ENCODE measurements at places on chromosomes 3 and 15.
A peak's percentile ranks its signal among the peaks of the same experiment; 100 is the strongest.

GRCh38 chr15:81942655-81943195 lies 103.1 kb downstream of the MEX3B start:
- DNase-seq = no peak

- DNase-seq = no peak
Observed at GRCh38 chr3:112117841-112118571, 15.0 kb downstream of the GCSAM start.

DNA sequence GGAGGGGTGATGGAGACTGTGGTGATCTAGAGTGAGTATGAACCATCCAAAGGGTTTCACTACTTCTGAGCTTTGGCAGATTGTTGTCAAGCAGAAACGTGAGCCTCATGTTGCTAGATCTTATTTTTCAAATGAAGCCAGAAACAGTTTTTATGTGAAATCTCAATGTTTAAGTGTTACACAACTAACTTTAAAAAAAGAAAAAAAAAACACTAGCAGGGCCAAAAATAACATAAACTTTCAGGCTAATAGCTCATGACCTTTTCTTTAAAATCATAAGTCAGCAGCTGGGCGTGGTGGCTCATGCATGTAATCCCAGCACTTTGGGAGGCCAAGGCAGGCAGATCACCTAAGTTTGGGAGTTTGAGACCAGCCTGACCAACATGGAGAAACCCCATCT lies 2.1 kb upstream of the HTR3D start:
- no peak for DNase-seq

DNA sequence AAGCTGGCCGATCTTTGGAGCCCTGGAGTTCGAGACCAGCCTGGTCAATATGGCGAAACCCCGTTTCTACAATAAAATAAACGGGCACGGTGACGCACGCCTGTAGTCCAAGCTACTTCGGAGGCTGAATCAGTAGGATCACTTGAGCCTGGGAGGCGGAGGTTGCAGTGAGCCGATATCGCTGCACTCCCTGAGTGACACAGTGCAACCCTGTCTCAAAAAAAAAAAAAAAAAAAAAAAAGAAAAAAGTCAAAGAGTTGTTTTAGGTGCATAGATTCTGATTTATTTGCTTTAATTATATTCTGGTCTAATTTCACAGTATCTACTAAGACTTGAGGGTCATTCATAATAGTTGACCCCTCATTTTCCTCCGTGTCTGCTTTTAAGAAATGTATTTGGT lies 1.7 kb downstream of the ARL13B start:
- DNase-seq = no peak

DNA sequence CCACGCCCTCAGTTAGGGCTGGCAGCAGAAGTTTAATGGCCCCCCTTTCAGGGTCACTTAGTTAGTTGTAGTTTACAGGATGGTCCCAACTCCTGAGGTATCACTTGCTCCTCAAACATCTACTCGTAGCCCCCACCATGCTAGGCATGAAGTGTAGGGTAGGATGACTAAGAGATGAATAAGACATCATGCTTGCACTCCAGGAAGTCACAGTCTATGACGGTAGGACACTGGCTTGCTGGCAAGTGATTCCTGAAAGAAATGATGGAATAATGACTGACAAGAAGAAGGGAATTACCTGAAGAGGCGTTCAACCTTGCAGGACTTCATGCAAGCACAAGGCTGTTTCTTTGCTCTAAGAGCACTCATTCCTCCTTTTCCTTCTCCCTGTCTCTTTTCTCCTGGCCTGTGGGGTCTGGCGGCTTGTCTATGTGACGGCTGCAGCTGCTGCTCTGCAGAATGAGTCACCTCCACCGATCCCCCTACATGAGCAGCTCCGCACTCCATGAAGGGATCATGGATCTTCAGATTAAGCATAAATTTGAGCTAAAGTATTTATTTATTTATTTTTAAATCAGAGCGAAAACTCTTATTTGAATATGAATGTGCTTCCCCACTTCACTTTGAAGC lies 82.9 kb upstream of the BOC start:
- no peak for DNase-seq

GRCh38 chr15:63764124-63764803 lies 69.5 kb downstream of the HERC1 start:
- DNase-seq = no peak

- DNase-seq = no peak
Observed at GRCh38 chr3:87793337-87793877, 265.4 kb downstream of the CGGBP1 start.

GRCh38 chr15:71790081-71790480 lies 20.3 kb upstream of the NR2E3 start:
- no peak for DNase-seq

- no peak for DNase-seq
Observed at GRCh38 chr3:55362210-55362960, 124.7 kb downstream of the WNT5A start.

- peak; percentile 10 for DNase-seq
Observed at GRCh38 chr15:89898614-89899294, 5.0 kb upstream of the AP3S2 start.

- no peak for DNase-seq
Observed at GRCh38 chr3:32410367-32411246, 19.0 kb downstream of the CMTM7 start.

- no peak for DNase-seq
Observed at GRCh38 chr15:67329984-67330733, 75.6 kb downstream of the IQCH start.

- DNase-seq = no peak
Observed at GRCh38 chr15:74414081-74414580, 19.6 kb downstream of the SEMA7A start.

- no peak for DNase-seq
Observed at GRCh38 chr15:90885432-90886290, 1.4 kb downstream of the FES start.

- DNase-seq = no peak
Observed at GRCh38 chr3:140510303-140510861, 167.5 kb upstream of the TRIM42 start.

DNA sequence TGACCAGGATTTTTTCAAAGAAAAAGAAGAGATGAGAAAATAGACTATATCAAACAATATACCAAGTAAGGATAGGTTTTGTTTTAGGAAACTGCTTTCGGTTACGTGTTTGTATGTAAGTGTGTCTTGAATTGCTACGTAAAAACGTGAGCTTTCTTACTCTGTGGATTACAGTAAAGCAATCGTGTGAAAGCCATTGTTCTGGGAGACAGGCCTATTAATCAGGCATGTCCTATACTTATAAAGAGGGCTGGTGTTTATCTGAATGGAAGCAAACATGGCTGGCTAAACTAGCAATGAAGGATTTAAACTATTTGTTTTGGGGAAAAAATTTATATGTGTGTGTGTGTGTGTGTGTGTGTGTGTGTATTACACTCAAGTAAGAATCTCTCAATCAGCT lies 2.6 kb downstream of the EHHADH start:
- DNase-seq = no peak

GRCh38 chr3:12501360-12502020 lies 17.2 kb downstream of the TSEN2 start:
- DNase-seq = no peak

DNA sequence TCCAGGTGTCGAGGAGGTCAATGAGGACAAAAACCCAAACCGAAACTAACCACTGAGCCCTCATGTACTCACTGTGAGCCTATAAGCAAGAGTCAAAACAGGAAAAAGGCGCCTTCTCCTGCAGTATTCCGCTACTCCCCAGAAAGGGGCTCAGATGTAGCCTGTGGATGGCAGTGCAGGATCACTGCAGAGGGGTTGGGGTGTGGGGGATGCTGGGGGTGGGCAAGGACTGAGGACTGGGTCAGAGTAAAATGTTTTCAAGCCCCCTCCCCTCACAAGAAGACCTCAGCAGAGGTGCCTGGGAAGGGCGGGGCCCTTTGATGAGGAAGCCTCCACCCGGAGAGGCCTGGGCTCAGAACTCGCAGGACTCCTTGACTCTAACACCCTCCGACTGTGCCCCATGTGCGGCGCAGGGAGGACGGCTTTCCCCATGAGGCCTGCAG lies 170.1 kb downstream of the OSBPL10 start:
- DNase-seq = no peak

DNA sequence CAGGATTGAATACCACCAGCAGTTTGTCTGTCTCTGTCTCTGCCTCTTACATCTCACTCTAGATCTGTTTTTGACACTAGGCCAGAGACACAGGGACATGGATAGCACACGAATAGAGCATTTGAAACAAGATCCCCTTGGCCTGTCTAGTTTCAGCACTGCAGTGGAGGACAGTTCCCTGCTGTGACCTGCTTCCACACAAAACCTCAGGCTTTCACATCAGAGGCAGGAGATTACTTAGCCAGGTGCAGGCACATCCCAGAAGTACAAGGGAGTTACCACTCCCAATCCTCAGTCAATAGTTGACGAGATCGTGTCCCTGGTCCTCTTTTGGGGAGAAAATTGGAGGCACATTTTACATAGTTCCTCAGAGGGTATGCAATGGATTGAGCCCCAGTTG lies 34.0 kb upstream of the CCK start:
- DNase-seq = no peak

GRCh38 chr3:9810433-9810770 lies 340 bp downstream of the TTLL3 start:
- DNase-seq = no peak

DNA sequence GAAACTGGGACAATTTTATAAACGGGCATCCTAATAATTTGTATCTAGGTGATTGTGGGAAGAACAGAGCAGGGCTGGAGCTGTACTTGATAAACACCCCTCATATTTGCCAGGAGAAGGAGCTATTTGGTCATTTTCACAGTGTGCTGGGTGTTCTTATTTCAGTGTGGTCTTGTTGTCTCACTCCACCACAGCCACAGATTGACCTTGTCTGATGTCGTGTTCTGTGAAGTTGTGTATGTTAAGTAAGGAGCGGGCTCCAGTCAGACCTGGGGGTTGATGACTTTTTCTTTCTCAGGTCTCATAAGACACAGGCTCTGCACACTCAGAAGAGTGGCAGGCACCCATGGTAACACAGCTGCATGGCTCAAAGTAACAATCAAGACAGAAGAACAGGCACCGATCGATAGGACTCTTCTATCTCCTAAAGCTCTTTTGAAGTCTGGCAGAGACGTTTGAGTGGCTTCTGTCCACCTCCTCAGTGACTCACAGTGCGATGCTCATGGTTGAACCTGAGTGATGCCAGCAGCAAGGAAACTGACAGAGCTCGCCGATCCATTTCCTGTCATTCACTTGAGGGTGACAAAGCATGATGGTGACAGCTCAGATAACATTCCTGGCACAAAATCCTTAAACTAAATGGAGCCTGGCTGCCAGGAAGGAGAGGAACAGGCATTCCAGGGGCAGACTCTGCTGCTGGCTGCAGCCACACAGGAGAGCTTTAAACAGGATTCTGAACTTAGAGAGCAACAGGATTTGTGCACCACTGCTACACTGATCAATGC lies 20.8 kb downstream of the DPH3 start:
- no peak for DNase-seq

DNA sequence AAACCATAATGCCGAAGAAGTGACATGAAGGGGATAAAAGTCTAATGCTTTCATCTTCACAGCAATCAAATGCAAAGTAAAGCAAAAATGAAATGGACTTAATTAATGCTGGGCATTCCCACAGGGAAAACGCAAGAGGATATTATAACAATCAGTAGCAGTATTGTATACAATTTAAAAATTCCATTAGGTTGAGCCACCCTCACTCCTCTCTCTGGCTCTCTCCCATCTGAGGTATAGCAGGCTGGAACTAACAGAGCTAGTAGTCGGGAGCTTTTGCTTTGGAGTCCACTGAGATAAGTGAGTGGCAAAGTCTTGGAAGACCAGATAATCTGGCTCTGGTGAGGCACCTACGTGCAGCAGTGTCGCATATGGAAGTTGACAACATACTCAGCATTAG lies 33.9 kb downstream of the DET1 start:
- DNase-seq = no peak

DNA sequence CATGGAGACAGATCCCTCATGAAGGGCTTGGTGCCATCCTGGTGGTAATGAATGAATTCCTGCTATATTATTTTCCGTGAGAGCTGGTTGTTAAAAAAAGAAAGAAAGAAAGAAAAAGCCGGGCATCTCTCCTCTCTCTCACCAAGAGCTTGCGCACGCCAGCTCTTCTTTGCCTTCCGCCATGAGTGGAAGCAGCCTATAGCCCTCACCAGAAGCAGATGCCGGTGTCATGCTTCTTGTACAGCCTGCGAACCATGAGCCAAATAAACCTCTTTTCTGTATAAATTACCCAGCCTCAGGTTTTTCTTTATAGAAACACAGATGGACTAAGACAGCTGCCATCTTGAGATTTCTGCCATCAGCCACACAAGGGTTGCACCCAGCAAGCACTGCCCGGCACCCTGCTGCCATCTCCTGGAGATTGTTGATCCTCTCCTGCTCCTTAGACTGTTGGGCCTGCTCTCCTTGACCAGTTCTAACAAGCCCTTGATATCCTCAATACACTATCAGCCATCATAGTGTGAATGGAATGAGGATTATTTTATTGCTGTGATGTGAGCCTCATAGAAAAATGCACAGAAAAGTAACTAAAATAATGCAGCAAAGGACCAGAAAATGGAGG lies 3.5 kb upstream of the AHSG start:
- DNase-seq = no peak

DNA sequence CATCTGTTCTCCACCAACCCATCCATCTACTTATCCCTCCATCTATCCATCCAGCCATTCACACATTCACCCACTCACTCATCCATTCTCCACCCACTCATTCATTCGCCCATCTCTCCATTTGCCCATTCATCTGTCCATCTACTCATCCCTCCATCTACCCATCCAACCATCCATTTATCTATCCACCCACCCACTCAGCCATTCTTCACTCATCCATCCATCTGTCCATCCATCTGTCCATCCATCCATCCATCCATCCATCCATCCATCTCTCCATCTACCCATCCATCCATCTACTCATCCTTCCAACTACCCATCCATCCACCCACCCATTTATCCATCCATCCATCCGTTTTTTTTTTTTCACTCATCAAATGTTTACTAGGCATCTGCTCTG lies 13.9 kb downstream of the FAM3D start:
- DNase-seq = no peak

- DNase-seq = no peak
Observed at GRCh38 chr15:33987444-33987843, 19.1 kb downstream of the CHRM5 start.

GRCh38 chr3:178508443-178508825 lies 27.8 kb upstream of the KCNMB2 start:
- no peak for DNase-seq

- no peak for DNase-seq
Observed at GRCh38 chr3:86991840-86992435, 989 bp upstream of the VGLL3 start.

DNA sequence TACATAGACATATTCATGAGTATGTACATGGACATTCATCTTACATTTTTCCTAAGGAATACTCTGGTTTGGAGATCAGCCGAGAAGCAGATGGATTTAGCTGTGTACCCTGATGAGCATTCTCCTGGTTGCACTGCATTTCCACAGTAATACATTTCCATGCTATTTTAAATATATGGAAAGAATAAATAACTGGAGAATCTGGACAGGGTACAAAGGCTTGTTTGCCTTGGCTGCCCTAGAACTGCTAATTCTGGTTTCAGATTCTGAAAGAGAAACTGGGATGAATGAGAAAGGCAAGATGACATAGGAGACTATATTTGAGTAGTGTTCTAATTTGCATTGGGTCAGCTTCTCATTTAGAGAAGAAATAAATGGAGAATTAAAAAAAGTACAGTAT lies 190.8 kb upstream of the FAM3D start:
- DNase-seq = no peak

- DNase-seq = no peak
Observed at GRCh38 chr3:147397155-147397874, 9.0 kb downstream of the ZIC4 start.

- DNase-seq = no peak
Observed at GRCh38 chr3:114308830-114309229, 15.0 kb downstream of the TIGIT start.

GRCh38 chr15:74768099-74768770 lies 13.6 kb upstream of the CSK start:
- no peak for DNase-seq

Measured in stimulated activated CD8-positive, alpha-beta memory T cell treated with anti-CD3 and anti-CD28 coated beads, Interleukin-7, amount 100 ng/mL, for 48 hours (primary cell).